ENCODE measurements at places on chromosomes 2 and 18.

DNA sequence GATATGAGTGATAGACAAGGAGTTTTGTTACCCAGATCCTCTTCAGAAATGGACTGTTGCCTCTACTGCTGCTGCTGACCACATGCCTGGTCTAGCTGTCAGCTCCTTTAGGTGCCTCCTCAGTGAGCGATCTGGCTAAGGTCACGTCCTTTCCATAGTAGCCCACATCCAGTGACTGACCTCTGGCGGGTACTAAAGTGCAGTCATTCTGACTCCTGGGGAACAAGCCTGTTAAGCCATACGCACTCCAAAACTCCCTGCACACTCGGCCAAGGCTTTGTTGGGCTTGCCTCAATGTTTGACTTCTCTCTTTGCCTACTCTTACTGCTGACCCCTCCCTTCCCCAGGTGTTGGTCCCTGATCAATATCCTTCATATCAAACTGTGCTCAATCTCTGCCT is 685.2 kb downstream of the IRS1 start:
- no peak for DNase-seq

GRCh38 chr2:47015206-47015605 is 99.6 kb upstream of the MCFD2 start:
- DNase-seq = no peak

- DNase-seq = no peak
Measured at GRCh38 chr2:78351208-78351607, 674.3 kb upstream of the REG3G start.

- DNase-seq = no peak
Measured at GRCh38 chr2:232927032-232927792, 57.1 kb downstream of the SNORC start.

- no peak for DNase-seq
Measured at GRCh38 chr2:113981404-113982134, 91.7 kb downstream of the ACTR3 start.

- no peak for DNase-seq
Measured at GRCh38 chr2:240781471-240782220, 38.4 kb downstream of the KIF1A start.

DNA sequence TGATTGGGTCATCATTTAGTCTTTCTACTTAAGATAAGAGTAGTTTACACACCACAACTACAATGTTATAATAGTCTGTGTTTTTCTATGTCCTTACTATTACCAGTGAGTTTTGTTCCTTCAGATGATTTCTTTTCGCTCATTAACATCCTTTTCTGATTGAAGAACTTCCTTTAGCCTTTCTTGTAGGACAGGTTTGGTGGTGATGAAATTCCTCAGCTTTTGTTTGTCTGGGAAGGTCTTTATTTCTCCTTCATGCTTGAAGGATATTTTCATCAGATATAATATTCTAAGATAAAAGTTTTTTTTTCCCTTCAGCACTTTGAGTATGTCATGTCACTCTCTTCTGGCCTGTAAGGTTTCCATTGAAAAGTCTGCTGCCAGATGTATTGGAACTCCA is 38.0 kb upstream of the SLC16A14 start:
- no peak for DNase-seq

DNA sequence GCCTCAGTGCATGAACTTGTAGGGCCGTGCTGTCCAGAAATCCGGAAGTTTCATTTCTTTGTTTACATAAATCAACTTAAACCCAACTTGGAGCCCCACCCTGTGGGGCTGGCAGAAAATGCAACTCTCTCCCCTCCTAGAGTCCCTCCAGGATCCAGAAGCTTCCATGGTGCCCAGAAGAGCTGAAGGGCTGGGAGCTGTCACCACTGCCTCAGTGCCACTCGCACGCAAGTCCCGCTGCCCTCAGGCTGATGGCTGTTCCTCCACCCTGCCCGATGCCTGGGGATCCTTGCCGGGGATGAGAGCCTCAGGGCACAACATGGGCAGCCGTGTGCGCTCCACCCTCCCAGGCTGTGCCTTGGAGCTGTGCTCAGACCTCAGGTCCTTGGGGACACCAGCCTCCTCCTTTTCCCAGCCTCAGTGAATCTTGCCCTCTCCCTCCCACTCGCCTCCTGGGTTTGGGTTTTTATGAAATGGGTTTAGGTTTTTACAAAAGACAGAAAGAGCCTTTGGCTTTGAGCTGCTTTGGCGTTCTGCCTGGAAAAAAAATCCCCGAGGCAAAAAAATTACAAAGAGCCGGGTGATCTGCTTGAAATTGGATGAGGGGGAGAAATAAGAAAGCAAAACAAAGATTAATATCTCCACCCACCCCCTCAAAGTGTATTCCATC is 155.2 kb downstream of the TWIST2 start:
- DNase-seq = no peak

- no peak for DNase-seq
Measured at GRCh38 chr18:10379522-10379921, 74.9 kb upstream of the APCDD1 start.

- no peak for DNase-seq
Measured at GRCh38 chr2:143875295-143876233, 644.4 kb downstream of the ZEB2 start.

DNA sequence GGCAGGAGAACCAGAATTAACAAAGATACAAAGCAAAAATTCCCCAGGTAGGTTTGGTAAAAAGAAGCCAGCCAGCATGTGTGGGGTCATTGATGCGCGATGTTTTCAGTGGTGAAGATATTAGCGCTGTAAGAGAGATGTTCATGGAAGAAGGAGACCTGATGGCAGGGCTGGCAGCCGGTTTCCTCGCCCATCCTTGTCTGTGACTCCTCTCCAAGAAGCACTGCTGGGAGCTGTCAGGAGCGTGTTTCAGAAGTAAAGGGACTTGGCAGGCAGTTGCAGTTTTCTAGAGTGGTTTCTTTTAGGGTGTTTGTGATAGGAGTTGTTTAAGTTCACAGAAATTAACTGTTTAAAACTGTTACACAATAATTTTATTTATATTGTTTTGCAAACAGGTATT is 24.6 kb downstream of the TAF1B start:
- no peak for DNase-seq

GRCh38 chr2:240988146-240988545 is 10.3 kb upstream of the SNED1 start:
- no peak for DNase-seq

DNA sequence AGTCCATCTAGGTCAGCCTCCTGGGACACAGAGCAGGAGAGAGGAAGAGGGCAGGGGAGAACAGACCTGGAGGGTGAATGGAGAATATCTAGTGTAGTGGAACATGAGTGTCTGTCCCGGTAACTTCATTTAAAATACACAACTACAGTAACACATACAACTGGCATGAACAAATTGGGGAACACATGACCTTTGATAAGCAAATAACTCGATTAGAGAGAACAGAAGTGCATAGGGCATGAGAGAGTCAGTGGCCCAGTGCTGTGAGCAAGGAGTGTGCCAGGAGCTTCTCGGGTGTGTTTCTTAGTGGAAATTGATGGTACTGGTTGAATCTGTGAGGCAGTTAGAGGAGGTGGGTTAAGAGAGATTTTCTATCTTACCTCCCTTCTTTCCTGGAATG is 40.8 kb downstream of the TNP1 start:
- DNase-seq = no peak

DNA sequence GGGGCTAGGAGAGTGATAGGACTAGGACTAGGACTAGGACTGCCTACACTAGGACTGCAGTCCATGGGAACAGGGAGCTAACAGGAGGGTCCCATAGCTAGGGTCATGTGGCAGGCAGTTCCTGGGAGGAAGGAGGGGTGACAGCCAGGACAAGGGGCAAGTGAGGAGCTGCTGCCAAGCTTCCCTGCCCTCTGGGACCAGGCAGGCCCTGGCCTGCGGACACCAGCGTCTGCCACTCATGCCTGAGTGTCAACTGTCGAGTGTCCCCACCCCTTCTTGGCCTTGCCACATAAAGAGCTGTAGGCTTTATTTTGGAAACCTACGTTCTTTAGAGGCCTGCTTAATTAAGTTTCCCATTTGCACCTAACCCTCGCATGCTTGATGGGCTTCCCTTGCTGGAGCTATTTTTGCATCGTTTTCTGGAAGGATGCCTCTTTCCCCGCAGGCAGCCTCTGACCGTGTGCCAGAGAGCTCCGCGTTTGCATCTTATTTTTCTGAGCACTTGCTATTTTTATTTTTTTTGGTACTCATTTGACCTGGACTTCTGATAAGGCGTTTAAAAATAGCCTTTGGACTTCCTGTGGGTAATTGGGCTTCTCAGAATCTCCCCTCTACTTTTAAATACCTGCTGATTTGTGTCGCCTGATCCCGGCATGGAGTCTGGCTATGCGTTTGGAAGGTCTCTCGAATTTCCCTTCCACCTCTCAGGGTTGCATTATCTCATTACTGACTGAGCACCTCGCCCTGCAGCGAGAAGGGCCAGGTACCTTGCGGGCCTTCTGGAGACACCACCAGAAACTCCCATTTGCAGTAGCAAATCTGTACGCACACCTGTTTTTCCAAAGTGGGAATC is 66.4 kb downstream of the SH3RF3 start:
- DNase-seq = no peak

- no peak for DNase-seq
Measured at GRCh38 chr2:173952267-173953046, 12.7 kb downstream of the SP3 start.

DNA sequence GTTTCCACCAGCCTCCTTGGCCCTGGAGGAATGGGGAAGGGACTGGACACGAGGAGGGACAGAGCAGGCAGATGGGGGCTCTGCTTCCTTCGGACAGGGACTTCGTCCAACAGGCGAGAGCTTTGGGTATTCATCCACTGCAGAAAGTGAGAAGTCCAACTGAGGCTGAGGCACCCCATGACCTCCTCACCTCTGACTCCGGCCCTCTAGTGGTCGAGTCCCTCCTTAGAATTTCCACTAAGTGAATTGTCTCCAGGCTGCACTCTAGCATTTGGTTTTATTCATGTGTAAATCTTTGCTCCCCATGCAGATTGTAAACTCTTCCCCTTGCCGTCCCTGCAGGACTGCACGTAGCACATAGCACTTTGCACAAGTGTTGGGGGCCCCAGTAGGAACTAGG is 75.6 kb downstream of the TMEM247 start:
- DNase-seq = peak; percentile 10

- no peak for DNase-seq
Measured at GRCh38 chr2:176639671-176640070, 370.4 kb downstream of the MTX2 start.

Measured in T-helper 22 cell (primary cell).